ENCODE measurements at places on chromosomes 4 and X.

DNA sequence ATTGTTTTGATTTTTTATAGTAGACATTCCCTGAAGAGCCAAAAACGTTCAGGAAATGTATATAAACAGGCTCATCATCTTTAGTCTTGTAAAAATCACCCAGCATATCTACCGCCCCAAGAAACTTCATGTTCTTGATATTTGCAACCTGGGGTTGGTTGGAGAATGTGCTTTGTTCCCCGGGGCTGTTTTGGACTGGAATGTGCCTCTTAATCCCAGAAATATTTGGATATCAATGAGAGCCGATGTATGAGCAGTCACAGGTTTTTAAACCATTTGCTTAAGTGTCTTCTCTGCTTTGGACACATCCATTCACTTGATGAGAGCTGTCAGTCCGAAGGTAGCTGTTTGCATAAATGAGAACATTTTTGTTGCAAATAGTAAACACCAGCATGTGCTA lies 449.7 kb downstream of the PCDH7 start:
- DNase-seq = no peak

DNA sequence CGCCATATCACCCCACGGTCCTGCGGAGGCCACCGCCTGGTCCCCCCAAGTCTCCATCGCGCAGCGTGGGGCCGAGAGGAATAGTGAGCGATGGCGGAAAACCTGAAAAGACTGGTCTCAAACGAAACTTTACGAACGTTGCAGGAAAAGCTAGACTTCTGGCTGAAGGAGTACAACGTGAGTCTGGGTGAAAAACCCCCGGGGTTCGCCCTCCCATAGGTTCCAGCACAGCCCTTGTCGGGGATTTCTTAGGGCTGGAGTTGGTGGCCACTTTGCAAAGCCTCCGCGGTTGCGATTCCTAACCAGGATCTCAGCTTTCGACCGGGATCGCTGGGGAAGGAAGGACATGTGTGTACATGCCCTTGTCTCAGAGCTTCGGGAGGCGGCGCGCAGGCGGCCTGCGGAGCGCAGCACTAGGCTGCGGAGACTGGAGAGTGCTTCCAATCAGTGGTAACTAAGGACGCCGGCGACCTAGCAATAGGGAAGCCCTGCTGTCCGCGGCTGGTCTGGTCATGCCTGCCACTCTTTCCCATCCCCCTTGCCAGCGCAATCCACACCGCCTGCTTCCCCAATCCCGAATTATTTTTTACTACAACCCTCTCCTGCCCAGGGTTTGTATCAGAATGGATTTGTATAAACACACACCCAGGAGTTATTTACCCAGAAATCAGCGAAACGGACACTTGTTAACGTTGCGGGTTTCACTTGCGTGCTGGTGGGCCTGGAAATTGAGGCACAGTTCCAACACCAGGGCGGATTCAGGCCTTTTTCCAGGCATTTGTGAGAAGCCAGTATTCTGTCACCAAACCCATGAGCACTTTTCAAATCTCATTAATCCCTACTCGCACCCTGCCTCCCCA lies 741 bp downstream of the SPATA18 start:
- no peak for DNase-seq

- no peak for DNase-seq
Measured at GRCh38 chr4:98612318-98613250, 45.8 kb downstream of the TSPAN5 start.

DNA sequence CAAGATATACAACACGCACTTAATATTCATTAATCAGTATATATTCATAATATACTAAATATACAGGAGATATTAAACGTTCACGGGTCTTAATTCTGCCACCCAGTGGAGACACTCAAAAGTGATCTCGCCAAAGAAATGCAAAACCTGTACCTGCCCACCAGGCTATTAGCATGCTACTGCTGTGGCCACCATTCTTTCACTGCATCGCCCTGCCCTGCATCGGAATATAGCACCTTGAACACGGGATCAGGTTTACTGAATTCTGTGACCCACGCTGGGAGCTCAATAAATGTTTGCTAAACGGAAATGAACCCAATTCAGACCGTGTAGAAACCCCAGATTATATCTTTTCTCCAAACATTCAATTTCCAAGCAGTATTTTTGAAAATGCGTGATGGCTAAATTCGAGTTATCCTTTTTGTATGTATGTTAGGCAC lies 840 bp upstream of the CLCN3 start:
- DNase-seq = peak; percentile 56

DNA sequence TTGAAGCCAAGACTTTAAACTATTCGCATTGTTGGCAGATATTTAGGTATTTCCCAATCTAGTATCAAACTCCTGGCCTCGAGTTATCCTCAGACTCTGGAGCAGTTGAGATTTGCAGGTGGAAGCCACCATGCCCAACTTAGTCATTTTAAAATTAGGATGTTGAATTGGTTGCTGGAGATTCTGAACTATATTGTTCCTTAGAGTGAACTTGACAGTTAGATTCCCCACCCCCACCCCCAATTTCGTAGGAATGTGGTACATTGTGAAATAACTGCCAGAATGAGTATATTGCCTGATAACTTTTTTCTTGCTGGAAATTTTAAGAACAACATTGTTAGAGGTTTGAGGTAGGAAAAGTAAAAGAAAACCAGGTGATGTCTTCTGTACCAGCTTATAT lies 2.3 kb downstream of the NOCT start:
- no peak for DNase-seq

- no peak for DNase-seq
Measured at GRCh38 chr4:142345924-142346323, 500.2 kb downstream of the INPP4B start.

DNA sequence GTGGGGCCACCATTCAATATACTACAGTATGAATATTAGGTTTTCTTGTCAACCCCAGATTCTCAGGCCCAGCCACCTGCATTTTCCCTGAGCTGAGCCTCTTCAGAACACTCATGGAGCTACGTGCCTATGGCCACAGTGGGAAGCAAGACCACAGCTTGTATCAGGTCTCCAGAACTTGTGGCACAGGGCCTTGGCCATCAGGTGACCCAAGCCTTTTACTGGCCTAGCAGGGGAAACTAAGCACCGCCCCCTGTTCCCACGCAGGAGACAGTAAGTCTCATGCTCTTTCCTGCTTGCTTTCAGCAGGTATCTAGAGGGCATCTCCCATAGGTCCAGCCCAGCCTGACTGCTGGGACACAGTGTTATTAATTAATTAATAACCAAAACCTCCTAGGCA lies 138.4 kb upstream of the MAMLD1 start:
- DNase-seq = no peak

DNA sequence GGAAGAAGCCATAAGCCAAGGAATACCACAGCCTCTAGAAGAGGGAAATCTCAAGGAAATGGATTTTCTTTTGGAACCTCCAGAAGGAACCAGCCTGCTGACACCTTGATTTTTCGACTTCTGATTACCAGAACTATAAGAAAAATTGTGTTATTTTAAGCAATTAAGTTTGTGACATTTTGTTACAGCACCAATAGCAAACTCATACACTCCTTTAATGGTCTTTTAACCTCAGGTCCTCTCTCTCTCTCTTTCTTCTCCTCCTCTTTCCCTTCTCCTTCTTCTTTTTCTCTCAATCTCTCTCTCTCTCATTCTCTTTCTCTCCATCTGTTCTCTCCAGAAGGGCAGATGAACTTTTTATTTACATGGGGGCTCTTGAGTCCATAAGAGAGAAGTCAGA lies 26.3 kb downstream of the ARSD start:
- DNase-seq = no peak

- no peak for DNase-seq
Measured at GRCh38 chrX:109716431-109717028, 16.5 kb downstream of the ACSL4 start.

DNA sequence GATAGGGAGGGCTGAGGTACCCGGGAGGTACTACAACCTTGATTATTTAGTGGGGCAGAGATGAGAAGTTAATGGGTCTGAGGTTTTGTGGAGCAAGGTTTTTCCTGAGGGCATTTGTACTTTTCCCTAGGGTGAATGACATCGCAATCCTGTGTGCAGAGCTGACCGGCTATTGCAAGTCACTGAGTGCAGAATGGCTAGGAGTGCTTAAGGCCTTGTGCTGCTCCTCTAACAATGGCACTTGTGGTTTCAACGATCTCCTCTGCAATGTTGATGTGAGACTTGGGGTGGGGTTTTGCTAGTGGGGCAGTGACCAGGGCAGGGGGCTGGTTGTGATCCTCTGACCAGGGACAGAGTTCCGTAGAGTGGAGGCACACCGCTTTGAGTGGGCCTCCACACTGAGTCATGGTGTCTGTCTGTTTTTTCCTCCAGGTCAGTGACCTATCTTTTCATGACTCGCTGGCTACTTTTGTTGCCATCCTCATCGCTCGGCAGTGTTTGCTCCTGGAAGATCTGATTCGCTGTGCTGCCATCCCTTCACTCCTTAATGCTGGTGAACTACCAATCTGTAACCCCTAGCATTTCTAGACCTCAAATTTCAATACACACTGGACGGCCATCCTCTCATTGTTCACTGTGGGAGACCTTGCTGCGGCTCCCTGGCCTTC lies 9.9 kb downstream of the MED12 start:
- DNase-seq = no peak

DNA sequence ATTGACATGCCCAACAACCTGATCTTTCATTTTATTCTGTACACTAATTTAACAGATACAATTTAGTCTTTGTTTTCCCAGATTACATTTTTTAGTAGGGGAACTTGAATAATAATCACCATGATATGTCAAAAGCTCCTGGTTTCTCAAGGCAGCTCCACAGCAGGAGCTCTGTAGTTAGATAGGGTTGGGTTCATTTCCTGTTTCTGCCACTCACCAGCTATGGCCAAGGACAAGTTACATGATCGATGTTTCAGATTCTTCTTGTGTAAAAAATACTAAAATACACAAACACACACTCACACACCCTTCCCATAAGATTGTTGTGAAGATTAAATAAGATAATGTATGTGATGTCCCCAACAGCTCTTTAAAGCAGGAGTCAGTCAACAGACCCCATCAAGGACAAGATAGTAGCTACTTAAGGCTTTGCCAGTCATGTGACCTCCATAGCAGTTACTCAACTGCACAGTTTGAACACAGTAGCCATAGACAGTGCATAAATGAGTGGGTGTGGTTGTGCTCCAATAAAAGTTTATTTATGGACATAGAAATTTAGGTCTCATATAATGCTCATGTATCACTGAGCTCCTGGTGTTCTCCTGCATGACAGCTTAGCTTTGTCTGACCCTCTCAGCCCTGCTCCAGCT lies 18.4 kb downstream of the GUCY1A1 start:
- DNase-seq = no peak

DNA sequence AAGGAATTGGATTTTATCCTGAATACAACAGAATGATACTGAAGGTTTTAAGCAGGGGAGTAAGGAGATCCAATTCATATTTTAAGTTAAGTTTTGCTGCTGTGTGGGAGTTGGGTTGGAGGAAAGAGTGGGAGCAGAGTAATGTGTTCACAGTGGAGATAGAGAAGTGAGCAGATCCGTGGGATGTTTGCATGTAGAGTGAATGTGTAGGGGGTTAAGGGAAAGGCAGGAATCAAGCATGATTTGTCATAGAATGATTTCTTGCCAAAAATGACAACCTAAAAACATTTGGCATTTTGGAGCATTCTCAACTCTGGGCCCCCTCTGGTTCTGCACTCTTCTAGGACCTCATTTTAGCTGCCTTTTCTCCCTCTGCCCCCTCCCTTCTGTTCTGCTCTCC lies 76.6 kb downstream of the ARHGAP10 start:
- no peak for DNase-seq

DNA sequence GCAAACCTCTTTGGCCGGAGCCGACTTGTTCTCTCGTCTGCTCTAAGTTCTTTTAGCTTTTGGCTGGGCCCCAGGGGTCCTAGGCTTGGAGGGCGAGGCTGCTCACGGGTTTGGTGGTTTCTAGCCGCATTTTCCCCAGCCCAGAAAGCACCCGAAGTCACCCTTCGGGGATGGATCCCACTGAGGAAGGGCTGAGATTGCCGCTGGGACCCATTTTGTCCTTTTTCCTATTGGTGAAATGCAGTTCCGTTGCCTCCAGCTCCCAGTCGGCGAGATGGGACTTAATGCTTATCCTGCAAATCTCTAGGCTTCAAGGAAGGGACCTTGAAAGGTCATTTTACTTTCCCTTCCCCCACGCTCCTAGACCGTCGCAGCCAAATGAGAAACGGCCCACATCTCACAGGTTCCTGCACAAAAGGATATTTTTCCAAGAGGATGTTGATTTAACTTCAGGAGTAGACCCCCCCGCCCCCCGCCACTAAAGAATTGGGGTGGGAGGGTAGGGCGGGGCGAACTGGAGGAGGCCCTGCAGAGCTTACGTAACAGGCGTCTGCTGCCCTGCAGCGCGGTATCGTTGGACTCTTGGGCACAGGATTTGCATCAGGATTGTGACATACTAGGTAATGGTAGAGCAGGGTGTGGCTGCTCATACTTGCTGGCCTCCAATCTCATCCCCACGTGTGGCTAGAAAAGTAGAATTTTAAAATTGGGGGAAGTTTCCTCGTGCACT lies 564 bp downstream of the PGK1 start:
- peak; percentile 52 for DNase-seq

GRCh38 chrX:148067285-148067684 lies 86.1 kb downstream of the FMR1NB start:
- no peak for DNase-seq

DNA sequence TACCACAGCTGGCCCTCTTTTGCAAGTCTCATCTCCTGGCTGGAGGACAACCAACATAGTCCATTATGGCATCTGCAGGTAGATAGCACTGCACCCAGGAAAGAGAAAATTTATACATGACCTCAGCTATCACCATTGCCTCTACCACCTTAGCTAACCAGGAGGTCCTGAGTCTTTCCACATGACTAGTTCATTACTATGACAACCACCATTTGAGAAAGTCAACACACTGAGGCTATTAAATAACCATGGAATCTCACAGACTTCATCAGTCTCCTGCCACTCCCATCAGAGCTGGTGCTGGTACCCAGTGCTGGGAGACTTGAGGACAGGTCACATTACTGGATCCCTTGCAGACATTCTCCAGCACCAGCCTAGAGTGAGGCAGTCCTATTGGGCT lies 285.9 kb downstream of the GBA3 start:
- DNase-seq = no peak

DNA sequence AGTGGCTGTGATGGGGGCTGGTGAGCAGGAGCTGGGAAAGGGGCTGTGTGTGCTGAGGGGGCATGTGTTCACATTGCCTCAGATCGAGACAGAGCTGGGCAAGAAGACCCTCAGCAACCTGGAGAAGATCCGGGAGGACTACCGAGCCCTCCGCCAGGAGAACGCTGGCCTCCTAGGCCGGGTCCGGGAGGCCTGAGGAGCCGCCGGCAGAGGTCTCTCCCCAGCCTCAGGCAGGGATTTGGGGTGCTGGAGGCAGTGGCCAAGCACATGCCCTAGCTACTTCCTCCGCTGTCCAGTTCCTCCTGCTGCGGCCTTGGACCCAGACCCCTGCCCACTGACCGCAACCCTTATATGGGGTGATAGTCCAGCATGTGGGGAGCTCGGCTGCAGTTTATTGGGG lies 14.4 kb downstream of the FOXP3 start:
- no peak for DNase-seq

DNA sequence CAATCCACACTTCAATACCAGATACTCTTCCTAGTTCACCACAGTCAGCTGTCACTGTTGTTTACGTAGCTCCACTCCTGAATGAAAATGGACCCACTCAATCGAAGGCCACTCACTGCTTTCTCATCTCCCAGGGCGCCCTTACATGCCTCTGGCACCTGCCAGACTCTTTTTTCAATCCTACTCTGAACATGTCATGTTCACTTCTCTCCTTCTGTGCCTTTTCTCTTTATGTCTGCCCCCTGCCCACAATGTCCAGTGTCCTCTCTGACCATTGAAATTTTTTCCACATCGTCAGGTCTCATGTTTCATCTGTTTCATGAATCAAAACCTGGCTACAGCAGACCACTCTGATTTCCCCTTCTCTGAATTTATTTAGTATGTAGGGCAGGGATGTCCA lies 1.3 kb upstream of the MGAT4D start:
- DNase-seq = no peak
